Astrocyte of the cerebellum (primary cell): ENCODE measurements at places on chromosomes 6 and 20.

- no peak for DNase-seq
Measured at GRCh38 chr6:136959471-136959891, 37.4 kb downstream of the SLC35D3 start.

DNA sequence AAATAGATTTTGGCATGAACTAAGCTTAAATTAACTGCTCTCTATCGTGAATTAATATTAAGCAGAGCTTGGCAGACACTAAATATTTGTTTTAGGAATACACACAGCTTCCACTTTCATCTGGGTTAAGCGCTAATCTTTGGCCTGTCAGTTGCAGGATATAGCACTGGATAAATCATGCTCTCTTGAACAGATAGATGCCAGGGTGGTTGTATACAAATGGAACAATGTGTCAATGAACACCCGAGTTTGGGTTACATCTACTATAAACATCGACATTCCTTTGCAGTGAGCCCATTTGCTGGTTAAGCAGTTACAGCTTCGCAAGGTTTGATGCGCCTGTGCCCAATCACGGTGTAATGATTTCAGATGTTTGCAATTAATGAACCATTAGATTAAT, 338.2 kb upstream of the ZFP64 start:
- DNase-seq = no peak

- DNase-seq = no peak
Measured at GRCh38 chr20:56934888-56935287, 305.8 kb downstream of the TFAP2C start.

- DNase-seq = no peak
Measured at GRCh38 chr20:63136296-63136695, 79.6 kb downstream of the YTHDF1 start.

- no peak for DNase-seq
Measured at GRCh38 chr6:4726645-4727044, 49.6 kb upstream of the CDYL start.

DNA sequence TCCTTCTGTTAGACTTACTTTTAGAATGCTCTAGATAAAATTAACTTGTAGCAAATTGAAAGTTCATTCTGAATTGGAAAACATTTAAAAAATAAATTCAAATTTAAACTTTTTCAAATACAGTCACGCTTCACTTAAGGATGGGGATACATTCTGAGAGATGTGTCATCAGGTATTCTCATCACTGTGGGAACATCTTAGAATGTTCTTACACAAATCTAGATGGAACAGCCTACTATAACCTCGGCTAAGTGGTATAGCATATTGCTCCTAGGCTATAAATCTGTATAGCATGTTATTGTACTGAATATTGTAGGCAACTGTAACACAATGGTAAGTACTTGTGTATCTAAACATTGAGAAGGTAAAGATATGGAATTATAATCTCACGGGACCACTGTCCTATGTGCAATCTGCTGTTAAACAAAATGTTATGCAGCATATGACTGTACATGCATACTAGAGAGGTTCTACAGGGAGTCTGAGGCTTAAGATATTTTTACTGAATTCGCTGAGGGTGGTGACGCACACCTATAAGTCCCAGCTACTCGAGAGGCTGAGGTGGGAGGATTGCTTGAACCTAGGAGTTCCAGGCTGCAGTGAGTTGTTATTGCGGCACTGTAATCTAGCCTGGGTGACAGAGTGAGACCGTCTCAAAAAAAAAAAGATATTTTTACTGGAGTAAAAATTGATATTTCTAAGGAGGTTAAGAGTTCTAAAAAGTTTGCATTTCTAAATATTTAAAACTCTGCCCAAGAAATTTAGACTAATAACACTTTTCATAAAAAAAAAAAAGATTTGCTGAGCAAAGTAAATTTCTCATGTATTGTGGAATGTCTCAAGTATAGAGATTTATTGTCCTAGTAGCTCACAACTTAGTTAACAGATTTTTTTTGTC, 87.3 kb upstream of the TULP1 start:
- DNase-seq = no peak

DNA sequence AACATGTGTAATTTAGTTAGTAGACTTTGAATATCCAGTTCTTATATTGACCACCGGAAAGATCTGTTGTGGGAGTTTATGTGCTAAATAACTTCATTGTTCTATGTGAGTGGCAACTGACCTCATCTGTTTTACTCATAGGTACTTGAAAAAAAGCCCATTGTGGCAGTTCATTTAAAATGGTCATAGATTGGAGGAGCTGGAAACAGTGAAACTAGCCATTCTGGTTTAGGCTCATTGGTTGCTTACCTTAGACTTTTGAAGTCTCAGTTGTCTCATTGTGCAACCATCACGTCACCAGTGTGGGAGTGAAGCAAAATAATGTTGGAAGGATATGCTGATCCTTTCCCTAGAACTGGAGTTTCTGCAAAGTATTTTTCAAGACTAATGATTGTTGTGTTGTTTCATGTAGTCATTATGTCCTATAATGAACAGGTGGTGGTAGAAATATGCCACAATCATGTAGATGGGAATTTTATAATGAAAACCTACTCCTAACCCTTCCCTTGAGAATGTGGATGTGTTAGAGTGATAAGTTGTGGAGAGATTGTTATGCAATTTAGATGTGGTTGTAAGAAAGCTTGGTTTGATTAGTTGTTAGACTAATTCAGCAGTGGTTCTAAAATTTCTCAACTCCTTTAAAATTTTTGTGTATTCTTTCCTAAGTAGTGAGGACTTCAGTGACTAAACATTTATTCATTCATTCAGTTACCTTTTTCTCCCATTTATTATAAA, 18.3 kb downstream of the DSP start:
- no peak for DNase-seq

GRCh38 chr20:36478137-36478905, 63.0 kb upstream of the MYL9 start:
- no peak for DNase-seq

- no peak for DNase-seq
Measured at GRCh38 chr6:35019831-35020230, 121.3 kb downstream of the TCP11 start.

GRCh38 chr6:69643688-69644087, 153.1 kb downstream of the LMBRD1 start:
- DNase-seq = no peak

DNA sequence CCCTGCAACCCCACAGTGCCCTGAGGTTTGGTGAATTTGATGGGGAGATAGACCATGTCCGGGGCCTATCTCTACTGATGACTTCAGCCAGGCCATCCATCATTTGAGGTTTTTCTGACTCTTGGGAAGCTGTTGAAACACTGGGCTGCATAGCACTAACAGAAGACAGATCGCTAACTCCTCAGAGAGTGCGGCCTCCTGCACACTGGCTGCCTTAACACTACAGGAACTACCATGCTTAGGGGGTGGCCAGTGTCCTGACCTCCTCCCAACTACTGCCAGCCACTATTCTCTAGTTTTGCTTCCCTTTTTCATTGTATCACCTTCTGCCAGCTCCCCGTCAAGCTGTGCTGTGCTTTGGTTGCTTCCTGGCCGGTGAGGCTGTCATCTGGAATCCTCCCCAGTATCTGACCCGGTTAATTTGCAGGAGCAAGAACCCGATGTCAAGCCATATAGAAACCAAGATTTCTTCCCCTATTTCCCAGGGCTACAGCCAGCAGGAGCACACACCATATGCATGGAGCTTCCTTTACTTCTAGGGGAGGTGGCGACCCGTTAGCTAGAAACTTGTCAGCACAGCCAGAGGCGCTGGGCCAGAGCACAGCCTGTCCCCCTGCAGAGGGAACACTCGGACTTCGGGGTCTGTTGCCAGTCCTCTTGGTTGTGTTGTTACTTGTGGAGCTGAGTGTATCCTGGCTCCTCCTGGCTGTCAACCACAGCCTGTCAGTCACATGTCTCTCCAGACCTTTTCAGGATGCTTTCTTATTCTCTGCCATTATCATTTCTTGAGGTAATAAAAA, 57.3 kb upstream of the TRAF3IP2 start:
- no peak for DNase-seq

DNA sequence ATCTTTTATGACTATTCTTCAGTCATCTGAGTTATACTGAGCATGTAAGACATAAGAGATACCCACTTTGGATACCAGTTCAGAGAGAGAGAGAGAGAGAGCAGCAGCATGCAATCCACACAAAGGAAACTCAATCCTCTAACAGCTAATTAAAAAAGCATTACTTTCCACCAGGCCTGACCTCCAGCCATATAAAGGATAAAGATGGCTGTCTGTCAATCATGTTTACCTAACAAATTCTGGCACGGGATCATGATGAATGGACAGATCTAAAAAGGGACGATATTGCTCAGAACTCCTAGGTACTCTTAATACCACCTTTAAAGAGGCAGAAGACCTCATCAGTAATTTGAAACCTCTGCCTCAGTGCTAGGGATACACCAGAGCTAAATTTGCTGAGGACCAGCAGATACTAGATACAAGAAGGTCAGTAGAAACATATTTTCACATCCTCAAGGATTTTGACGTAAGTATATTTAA, 159.2 kb downstream of the RPS12 start:
- no peak for DNase-seq

DNA sequence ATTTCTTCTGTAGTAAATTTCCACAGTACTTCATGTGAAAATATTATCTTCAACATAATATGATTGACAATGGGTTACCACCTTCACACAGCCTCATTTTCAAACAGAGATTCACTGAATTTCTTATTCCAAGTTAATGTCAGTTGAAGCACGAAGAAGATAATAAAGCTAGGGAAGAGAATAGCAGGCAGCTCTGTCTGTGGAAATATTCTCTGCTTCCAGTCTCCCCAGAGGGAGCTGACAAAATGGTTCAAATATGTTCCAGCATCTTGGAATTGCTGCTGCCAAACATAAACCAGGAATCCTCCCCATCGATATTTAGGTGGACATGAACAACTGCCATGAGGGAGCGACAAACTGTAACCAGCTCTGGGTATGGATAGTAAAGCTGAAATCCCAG, 224.8 kb downstream of the GJA1 start:
- no peak for DNase-seq

GRCh38 chr6:56699066-56699654, 56.5 kb upstream of the DST start:
- DNase-seq = no peak

- no peak for DNase-seq
Measured at GRCh38 chr20:31943052-31943471, 8.8 kb downstream of the PDRG1 start.

DNA sequence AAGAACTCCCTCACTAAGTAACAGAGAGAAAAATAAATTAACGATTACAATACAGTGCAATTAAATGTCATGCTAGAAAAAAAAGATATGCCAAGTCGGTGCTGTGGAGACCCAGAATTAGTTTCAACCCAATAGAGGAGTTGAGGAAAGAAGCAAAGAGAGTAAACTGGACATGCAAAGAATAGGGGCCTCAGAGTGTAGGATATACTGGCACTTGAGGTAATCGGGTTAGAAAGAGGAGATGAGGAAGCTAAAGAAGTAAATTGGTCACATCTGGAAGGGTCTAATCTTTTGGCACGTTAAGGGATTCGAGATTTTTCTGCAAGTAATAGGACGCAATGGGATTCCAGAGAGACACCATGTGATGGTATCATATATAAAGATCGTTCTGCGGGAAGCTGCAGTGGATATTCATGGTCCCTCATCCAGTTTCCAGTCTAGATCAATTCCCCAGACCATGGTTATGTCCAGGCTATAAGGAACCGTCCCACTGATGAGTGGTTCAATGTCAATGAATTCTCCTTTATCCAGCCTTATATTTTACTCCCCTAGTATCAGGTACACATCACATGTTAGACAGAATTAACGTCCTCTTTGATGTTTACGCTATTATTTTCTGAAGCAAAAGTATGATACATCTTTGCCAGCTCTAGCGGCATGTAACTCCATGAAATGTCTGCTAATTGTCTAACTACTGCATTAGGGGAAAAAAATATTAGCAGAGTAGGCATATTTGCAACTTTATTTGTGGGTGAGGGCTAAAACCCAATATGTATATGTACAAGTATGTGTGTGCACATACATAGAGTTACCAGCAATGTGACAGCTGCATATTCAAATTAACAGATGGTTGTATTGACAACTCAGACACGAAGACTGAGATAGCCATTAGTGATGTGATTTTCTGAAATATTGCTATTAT, 1.1 kb upstream of the TBC1D32 start:
- no peak for DNase-seq

DNA sequence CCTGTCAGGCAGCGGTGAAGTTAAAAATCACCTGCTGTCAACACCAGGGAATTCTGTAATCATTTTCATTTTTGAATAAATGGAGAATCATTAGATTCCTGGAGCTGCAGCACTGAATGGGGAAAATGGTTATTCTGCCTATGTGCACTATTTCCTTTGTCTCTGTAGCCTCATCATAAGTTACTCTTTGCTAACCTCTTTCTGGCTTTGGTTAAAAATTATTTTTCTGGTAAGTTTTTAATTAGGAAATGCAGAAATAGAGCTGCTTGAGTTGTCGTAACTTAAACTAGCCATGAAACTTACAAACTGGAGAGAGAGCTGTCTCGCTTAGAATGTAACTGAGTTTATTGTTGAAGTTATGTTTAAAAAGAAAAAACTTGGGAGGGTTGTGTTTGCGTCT, 28.8 kb downstream of the ZFAND3 start:
- DNase-seq = no peak

- no peak for DNase-seq
Measured at GRCh38 chr6:28282926-28283325, 1.6 kb downstream of the PGBD1 start.

DNA sequence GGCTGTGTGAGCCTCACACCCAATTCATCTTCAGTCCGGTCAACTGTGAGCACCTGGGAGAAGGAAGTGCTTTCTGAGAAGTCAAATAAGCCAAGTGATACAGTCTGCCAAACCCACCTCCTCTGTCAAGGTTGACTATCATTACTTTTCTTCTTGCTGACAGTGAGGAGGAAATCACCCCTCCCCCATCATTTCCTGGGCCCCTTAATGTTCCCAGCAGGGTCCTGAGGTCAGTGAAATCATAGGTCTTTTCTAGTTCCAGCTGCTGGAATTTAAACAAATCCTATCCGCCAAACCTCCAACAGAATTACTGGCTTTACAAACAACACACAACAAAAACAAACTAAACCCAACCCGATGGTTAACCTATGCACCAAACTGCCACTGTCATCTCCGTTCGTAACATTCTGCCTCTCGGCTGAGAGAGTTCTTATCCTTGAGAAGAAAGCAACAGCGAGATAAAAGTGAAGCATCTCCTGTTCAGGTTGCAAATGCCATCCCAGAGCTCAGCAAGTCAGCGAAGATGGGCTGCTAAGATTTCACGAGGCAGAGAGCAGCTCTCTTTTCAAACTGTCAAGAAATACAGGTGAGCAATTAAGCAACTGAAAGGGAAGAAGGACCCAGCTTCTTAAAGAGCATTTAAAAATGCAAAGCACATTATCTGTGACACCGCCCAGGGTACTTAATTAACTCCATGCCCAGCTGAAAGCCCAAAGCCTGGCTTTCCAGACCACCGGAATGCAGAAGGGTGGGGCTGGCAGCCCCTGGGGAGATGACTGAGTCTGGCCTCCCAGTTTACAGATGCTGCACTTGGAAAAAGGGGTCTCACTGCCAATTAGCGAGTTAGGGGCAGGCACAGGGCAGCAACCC, 24.7 kb downstream of the GFOD1 start:
- DNase-seq = no peak
